ENCODE measurements at places on chromosomes 6 and 20.

DNA sequence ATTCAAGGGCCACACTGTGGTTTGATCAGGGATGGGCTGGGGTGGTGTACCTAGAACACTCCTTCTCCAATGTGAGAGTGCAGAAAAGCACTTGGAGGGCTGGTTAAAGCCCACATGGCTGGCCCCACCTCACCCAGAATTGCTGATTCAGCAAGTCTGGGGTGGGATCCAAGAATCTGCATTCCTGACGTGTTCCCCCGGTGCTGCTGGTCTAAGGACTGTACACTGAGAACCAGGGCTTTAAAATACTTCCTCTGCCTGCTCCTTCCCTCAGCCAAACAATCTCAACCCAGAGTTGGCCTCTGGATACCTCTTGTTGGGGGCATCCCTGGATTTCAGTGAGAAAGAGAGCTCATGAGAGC is 13.4 kb upstream of the OCSTAMP start:
- no peak for DNase-seq

DNA sequence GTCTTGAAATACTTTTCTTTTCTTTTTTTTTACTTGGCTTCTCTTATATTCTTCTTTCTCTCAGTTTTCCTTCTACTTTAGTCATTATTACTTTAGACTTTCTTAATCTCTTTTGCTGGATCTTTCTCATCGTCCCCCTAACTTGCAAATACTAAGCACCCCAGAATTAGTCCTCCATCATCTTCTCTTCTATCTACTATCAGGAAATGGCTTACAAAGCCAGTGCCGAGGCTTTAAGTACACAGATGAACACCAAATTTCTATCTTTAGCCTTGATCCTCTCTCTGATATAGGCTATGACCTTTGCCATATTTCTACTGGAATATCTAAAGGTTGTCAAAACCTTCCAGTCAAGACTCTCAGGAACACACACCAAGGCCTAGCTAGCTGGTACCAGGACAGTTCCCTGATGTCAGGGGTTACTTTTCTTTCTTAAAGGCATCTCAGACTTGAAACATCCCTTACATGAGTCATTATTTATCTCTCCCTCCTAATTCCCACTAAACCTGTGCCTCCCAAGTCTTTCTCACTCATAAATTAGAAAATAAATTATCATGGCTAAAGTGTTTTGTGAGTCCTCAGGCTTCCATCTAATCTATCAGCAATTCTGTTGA is 278.6 kb upstream of the TCF21 start:
- no peak for DNase-seq

- DNase-seq = no peak
Observed at GRCh38 chr6:137879885-137880745, 13.1 kb downstream of the TNFAIP3 start.

DNA sequence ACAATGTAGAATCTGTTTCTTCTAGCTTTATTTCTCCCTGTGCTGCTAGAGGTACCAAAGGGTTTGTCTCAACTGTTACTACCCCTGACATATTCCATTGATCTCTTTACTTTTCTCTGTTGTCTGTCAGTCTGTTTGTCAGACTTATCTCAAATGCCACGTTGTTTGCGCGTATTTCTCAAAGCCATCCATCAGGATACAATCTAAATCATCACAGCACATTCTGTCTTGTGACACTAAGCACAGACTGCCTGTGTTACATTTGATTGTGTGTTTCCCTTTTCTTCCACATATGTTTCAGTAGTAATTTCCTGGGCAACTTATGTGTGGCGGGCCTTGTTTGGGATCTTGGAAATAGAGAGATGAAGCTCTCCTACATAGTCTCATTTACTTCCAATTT is 30.2 kb upstream of the SERINC3 start:
- DNase-seq = no peak

- DNase-seq = no peak
Observed at GRCh38 chr6:154511791-154512190, 1.3 kb upstream of the CNKSR3 start.

DNA sequence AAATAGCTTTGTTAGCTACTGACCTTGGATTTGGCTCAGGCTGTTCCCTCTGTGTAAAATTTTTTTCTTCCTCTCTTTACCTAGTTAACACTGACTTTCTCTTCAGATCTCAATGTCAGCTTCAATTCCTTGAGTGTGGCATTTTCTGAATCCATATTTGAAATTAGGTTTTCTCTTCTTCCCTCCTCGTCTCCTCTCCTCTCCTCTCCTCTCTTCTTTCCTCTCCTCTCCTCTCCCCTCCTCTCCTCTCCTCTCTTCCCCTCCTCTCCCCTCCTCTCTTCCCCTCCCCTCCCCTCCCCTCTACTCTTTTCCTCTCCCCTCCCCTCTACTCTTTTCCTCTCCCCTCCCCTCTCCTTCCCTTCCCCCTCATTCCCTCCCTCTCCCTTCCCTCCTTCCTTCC is 453.3 kb downstream of the BMP2 start:
- no peak for DNase-seq

DNA sequence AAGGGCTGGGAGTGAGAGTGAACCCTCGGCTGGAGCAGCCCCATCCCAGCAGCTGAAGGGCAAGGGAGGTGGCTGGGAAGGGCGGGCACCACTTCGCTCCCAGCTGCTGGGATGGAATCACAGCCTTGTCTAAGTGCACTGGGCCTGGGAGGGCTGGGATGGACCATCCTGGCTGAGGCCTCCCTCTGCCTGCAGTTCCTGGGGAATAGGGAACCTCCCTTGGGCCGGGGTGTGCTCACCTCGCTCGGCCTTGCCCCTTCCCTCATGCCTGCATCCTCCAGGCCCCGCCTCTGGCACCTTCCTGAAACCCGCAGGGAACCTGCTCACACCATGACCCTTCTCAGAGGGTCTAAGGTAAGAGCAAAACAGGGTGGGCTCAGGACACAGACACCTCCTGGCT is 53.7 kb downstream of the SMOC2 start:
- DNase-seq = no peak

GRCh38 chr6:135657207-135657606 is 159.7 kb upstream of the AHI1 start:
- no peak for DNase-seq

- DNase-seq = no peak
Observed at GRCh38 chr20:34024723-34025351, 31.1 kb downstream of the RALY start.

DNA sequence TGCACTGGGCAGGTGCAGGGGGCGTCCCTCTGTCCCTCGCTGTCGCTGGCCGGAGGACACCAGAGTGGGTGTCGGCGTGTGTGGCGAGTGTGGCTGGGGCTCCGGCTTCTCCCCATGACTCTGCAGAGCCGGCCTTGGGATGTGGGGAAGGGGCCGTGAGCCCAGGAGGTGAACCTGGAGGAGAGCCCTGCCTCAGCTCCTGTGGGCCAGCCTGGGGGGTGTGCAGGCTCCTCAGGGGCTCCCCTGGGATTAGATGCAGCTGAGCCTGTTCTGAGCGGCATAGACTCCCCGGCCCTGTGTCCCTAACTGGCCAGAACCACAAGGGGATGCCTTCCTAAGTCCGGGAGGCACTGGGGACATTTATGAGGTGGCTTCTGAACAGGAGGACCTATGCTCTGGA is 73.2 kb upstream of the GATA5 start:
- DNase-seq = no peak

DNA sequence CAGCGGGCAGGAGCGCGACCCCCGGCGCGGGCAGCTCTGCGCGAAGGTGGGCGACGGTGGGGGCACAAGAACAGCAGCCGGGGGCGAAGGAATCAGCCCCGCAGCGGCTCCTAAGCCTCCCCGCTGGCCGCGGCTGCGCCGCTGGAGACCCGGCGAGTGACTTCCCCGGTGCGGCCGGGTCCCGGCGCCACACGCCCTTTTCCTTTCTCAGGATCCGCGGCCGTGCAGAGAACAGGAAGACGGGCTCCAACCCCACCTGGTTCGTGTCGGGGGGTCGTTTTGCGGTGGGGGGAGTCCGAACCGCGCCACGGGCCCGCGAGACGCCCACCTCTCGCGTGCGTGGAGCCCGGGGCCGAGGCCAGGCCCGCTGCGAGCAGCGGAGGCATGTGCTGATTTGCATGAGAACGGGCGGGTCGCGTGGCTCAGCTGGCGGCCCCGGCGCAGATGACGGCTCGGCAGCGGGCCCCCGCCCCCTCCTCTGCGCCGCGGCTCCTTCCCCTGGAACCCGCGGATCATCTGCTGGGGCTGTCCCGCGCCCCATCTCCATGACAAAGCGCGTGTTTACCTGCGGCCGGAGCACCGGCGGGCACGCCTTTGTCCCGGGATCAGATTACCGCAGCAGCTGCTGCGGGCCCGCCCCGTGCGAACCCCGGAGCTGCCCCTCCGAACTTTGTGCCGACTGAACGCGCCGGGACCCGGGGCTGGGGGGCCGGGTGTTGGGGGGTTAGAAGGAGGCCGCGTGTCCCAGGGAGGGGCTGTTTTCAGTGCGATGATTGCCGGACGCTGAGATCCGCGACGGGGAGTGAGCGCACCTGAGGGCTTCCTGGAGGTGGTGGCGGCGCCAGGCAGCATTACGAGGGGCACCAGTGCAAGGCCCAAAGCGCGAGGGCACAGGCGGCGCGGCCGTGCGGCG is 4.9 kb upstream of the DLL1 start:
- no peak for DNase-seq

- DNase-seq = no peak
Observed at GRCh38 chr20:46400253-46400652, 6.2 kb downstream of the ELMO2 start.

DNA sequence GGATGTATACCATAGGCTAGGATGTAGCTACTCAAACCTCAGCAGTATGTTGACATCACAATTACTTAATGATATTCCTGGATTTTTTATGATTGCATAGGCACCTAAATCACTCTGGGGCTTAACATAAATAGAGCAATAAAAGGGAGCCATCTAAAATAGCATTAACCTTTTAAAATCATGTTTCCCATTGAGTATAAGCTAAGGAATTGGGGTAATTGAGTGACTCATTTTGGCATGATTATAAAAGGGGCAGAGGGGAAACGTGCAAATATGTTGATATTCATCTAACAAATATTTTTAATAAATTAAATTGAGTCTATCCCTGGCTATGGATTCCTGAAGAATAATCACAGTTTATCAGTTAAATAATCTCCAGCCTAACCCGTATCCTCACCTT is 74.0 kb upstream of the ADGRF1 start:
- DNase-seq = no peak

DNA sequence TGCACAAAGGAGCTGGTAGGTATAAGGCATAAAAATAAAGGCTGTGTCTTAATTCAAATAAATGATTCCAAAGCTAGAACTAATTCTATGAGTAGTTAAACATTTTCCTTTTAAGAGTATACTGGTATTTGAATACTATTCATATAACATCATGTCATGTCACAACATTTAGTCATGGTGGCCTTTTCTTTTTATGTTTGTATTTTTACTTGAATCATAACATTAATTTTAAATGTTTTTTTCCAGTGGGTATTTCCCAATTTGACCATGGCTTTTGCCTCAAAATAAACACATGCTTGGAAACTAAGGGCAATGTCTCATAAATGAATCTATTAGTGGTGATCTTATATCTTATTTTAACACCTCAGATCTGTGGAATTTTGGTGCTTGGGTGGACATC is 177.1 kb downstream of the CD109 start:
- DNase-seq = no peak

DNA sequence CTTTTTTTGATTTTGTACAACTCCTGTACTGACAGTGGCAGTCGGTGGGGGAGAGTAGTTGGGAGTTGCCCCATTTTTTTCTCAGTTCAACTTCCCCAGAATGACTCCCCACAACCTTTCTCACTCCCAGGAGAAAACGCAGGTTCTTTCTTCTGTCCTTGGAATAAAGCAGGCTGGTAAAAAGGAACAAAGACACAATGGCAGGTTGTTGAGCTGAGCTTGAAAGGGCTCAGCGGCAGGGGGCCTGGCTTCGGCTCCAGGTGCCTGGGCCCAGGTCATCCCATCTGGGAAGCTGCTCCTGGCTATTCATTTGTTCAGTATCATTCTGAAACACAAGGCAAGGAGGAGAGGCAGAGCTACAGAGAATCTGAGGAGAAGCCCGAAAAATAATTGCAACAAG is 46.2 kb downstream of the PROKR2 start:
- no peak for DNase-seq

- DNase-seq = no peak
Observed at GRCh38 chr6:31657406-31658157, 1.9 kb downstream of the APOM start.

DNA sequence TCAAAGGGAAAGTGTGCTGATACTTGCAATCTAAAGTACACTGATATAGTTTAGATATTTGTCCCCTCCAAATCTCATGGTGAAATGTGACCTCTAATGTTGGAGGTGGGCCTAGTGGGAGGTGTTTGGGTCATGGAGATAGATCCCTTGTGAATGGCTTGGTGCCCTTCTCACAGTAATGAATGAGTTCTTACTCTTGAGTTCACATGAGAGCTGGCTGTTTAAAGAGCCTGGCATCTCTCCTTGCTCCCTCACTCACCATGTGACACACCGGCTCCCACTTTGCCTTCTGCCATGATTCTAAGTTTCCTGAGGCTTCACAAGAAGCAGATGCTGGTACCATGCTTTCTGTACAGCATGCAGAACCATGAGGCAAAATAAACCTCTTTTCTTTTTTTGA is 78.1 kb downstream of the REPS1 start:
- no peak for DNase-seq

DNA sequence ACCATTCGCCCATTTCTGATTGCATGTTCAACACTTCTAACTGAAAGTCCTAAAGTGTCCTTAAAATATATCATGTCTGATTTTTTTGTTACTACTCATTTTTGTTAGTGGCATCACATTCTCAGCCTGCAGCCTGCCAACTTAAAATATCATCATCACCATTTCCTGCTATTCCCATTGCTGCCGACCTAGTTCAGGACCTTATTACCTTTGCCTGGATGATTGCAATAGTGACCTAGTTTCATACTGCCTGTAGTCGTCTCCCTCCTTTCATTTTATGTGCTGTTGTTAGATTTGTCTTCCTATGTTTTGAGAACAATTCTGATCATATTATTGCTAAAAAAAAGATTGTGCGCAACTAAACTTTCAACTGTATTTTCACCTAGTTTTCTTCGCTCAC is 6.2 kb downstream of the RWDD1 start:
- no peak for DNase-seq

GRCh38 chr20:483815-484644 is 21.7 kb upstream of the TBC1D20 start:
- no peak for DNase-seq

- DNase-seq = no peak
Observed at GRCh38 chr6:73145690-73146089, 79.6 kb downstream of the KHDC1L start.

DNA sequence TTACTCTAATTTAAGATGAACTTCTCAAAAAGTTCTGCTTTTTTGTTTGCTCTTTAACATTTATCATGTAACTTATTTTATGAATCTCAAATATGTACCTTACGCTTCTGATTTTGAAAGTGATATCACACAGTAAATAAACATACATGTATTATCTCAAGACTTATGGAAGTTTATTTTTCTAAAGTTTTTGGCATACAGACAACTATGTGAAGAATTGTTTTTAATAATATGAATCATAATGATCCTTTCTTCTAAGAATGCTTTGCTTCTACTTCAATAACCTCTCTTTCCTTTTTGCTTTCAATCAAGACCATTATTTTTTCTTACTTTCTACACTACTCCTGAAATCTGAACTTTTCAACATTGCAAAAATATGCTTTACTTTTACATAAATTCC is 816.4 kb downstream of the EYS start:
- DNase-seq = no peak

Data from smooth muscle cell of the brain vasculature (primary cell).